ENCODE measurements at places on chromosomes 6 and 20. TPM values are rescaled to one million over a fixed set of nuclear protein-coding genes. Genes with fewer than 3 reads are reported as not detected.

DNA sequence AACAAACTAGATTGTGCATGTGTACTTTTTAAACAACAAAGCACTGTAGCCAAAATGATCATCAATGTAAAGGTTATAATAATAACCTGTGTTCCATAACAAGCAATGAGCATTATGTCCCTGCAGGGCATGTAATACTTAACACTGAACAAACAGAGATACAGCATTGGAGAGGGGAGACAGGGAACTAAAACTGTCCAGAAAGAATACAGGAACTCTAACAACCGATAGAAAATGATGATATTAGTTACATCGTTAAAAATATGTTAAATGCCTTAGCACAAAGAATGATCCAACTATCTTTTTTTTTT, 80.5 kb downstream of the COL9A1 start:
- no peak for DNase-seq

GRCh38 chr6:45514454-45515230, 136.9 kb upstream of the SUPT3H start:
- no peak for DNase-seq

HLA-DQB1 gene
- total RNA-seq: 0.41 TPM

- DNase-seq: no peak
Measured at GRCh38 chr6:38001386-38001785, 181.9 kb downstream of the ZFAND3 start.

GRCh38 chr6:68069921-68070710, 565.0 kb upstream of the ADGRB3 start:
- DNase-seq: no peak

SSTR4 gene
- 0.41 TPM for total RNA-seq

DNA sequence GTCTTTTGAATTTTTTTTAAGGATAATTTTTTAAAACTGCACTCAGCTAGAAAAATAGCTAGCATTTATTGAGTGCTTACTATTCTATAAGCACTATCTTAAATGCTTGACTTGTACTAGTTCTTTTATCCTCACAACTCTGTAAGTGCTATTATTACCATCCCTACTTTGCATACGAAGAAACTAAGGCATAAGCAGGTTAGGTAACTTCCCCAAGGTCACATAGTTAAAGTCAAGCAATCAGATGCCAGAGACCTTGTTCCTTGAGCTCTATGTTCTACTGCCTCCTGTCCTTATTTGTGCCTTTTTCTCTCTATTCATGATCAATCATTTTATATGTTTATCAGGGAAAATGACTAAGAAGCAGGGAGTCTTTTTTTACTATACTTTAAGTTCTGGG, 65.0 kb downstream of the GCLC start:
- no peak for DNase-seq

MTFR2 gene
- 0.41 TPM for total RNA-seq

Data from frontal cortex (tissue), 4 donors.